ENCODE measurements at places on chromosomes 16 and 17.

- DNase-seq, result no peak
These were observed 23.0 kb upstream of the TNS4 start for GRCh38 chr17:40524243-40524965.

DNA sequence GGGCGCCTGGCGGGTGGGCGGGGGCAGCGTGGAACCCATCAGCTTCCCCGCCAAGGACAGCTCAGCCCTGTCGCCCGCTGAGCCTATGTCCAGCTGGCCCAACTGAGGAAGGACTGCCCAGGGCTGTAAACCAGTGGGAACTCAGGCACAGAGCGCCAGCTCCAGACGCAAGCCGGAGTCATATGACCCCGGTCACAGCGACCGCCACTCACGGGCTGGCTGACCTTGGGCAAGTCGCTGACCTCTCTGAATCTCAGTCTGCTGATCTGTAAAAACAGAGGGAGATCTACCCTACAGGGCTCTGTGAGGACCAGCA is 170.0 kb downstream of the C16orf78 start:
- DNase-seq, result no peak

- DNase-seq, result no peak
These were observed 27.0 kb downstream of the CBFB start for GRCh38 chr16:67055712-67056487.

DNA sequence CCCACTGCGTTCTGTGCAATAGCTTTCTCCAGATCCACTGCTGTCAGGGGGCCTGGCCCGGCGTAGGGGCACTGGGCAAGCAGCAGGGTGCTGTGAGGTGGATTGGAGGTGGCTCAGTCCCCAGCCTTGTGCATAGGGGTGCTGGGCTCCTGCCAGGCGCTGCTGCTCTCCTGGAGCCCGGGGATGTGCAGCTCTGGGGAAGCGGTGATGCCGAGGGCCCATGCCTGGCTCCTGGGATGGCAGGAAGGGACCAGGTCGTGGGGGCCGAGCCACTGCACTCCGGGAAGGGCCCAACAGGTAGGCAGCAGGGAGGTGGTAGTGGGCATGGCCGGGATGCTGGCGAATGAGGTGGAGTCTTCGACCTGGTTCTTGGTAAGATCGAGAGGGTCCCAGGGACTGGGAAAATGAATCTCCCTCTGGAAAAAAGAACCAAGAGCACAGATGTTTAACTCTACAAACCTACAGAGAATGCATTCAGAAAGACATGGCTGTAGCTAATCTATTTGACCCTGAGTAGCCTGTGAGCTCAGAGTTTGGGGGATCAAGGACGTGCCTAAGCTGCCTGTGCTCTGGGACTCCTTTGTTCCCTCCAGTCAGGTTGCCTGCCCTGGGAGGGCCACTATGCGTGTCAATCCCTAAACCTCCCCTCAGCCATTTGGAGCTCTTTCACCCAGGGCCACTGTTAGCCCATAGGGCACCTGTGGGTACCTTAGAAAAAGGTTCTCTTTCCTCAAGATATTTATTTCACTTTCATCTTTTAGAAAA is 6.6 kb upstream of the SUPT4H1 start:
- DNase-seq, result no peak
